Sciatic nerve (tissue), 2 donors: ENCODE measurements at places on chromosomes 5 and 9. TPM values are rescaled to one million over a fixed set of nuclear protein-coding genes. Genes with fewer than 3 reads are reported as not detected.

DNA sequence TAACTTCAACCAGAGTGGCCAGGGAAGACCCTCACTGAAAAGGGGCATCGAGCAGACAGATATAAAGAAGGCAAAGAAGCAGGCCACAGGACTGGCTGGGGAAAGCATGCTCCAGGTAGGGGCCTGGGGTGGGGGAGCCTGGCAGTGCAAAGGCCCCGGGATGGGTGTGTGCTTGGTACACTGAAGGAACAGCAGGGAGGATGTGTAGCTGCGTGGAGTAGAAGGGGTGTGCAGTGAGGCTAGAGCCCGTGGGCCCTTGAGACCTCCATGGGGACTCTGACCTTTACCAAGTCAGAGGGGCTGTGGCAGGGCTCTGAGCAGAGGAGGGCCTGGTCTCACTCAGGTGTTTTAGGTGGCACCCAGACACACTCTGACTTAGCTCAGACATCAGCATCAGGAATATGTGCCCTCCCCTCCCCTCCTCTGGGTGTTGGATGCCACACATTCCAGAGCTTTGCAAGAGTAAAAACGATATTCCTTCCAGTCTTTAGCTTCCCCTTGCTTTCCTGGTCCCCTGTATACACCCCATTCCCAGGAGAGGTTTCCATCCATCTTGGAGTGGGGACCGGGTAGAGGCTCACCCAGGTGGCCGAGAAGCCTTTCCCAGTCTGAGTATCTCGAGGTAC, 7.6 kb downstream of the TRIM7 start:
- no peak for DNase-seq

- no peak for DNase-seq
Observed at GRCh38 chr5:109611505-109611904, 78.2 kb upstream of the MAN2A1 start.

GRCh38 chr9:133647148-133647547, 11.0 kb downstream of the DBH start:
- DNase-seq: no peak

- DNase-seq: no peak
Observed at GRCh38 chr5:32254881-32255539, 57.7 kb downstream of the MTMR12 start.

The CHMP5 gene
- total RNA-seq: 73.0 TPM

The TMEM215 gene
- total RNA-seq: 9.7 TPM

The ANXA6 gene
- total RNA-seq: 211 TPM

The DIMT1 gene
- 20.0 TPM for total RNA-seq
